AG10803 (cell line): ENCODE measurements at places on chromosomes 3 and 15.

DNA sequence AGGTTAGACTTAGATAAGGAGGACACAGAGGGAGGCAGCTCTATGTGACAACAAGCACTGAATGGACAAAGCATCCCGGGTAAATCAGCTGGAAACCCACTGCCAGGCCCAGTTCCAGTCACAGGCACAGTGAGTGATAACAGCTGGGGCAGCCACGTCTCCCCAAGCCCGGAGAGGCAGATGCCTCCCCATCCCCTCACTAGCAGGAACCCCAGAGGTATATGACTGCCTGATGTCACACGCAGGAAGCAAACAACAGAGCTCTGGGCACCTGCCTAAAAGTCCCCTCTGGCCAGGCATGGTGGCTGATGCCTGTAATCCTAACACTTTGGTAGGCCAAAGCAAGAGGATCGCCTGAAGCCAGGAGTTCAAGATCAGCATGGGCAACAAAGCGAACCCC, 18.2 kb downstream of the C15orf62 start:
- DNase-seq = no peak

DNA sequence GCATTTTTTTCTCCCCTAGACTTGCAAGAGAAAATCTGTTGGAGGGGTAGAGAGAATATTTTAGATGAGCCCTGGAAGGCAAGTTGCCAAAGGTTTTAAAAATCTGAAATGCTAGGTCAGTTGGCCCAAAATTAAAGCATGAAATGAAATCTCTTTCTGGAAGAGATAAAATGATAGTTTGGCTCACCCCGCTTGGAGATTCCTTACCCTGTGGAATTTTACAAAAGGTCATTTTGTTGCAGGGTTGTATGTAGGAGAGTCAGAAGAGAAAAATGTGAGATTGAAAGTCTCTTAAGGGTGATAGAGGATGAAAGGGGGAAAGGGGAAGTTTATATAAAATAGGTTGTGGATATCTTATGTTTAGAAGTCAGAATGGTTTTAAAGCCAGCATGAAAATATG, 277.8 kb downstream of the CD47 start:
- DNase-seq = no peak

GRCh38 chr3:154224366-154224765, 99.9 kb downstream of the DHX36 start:
- DNase-seq = no peak

- no peak for DNase-seq
These were observed 3.2 kb upstream of the NR2E3 start for GRCh38 chr15:71807125-71807629.

GRCh38 chr3:78888635-78889034, 879.2 kb downstream of the ROBO1 start:
- DNase-seq = no peak

- DNase-seq = no peak
These were observed 192.4 kb upstream of the ARPP21 start for GRCh38 chr3:35446896-35447295.

DNA sequence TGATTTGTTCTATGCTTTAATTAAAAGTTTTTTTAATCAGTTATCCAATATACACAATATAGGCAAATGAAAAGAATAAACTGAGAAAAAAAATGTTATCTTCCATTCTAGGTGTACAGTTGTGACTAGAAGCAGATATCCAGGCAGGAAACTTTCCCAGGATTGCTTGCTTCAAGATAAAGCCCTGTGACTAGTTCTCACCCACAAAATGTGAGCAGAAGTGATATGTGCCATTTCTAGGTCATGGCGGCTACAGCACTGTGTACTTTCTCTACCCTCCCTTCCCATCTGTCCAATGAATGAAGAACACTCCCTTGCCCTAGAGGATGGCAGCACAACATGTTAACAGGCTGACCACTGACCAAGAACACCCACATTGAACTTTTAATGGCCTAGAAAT, 110.5 kb upstream of the STT3B start:
- no peak for DNase-seq

GRCh38 chr15:47678040-47678439, 39.3 kb upstream of the SEMA6D start:
- no peak for DNase-seq

GRCh38 chr3:24046214-24046613, 101.1 kb downstream of the NR1D2 start:
- DNase-seq = no peak

DNA sequence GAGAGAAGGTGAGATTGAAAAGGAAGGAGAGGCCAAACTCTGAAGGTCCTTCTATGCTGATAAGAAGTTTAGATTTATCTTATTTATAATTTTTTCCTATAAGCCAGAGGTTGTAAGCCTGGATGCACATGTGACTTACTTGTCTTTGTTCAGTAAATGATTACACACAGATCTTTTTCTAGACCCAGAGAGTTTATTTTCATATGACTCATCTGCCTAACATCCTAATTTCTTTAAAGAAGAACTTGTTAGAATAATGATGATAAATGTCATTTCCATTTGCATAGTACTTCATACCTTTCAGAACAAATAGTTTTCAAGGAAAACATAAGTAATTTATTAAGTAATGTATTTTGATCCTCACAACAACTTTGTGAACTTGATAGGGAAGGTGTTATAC, 434.8 kb upstream of the DPH6 start:
- peak; percentile 21 for DNase-seq

- no peak for DNase-seq
These were observed 271.8 kb downstream of the MECOM start for GRCh38 chr3:169391672-169392071.

- DNase-seq = no peak
These were observed 47.2 kb downstream of the MCF2L2 start for GRCh38 chr3:183381179-183381578.

DNA sequence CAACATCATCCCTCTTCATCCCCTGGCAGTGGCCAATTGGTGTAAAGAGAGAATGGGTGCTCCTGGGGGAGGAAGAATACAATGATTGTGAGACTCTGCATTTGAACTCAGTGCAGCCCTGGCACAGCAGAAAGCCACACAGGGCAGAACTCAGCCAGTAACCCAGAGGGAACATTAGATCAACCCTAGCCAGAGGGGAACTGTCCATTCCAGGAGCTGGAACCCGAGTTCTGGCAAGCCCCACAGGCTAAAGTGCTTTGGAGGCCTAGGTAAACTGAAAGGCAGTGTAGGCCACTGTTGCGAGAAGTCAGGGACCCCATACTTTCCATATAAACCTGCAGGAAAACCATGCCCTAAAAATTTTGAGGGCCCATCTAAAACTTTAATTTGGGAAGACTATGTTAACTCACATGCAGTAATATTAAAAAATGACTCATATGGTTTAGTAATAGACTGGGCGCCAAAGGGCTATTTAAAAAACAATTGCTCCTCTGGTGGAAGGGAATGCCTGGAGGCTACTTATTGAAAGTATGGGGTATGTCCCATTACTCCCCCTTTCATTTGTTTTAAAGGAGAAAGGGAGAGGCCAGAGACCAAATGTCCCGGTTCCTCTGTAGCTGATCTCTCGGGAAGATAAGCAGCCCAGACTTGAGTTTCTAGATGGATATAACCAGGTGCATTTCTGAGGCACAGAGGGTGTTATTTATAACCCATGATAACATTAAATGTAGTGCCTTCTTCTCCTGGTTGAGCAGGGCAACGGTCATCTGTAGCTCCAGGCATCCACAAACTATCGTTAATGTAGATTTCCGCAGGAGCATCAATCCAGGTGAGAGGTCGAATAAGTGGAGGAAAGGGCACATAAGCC, 5.8 kb upstream of the RAD51 start:
- no peak for DNase-seq

DNA sequence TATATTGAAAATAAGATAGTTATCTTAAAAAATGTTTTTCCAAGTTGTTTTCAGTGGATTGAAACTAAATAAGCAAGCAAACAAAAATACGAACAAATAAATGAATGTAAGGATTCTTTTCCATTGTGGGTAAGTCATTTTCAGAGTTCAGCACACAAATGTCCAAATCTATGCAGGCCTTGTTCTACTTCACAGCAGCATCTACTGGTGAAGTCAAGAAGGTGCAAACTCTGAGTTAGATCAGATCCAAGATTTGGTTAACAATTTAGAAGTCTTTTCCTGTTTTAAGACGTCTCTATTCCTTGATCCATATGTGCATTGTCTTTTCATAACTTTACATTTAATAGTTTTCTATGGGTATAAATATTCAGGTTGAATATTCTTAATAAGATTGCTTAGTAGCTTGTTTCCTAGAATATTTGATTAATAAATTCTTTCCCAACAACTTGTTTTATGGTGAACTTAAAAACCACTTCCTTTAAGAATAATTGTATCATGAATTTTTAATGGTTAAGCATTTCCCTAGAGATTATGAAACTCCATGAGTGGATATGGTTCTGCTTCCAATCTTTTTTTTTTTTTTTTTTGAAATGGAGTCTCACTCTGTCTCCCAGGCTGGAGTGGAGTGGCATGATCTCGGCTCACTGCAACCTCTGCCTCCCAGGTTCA, 10.5 kb downstream of the PTX3 start:
- DNase-seq = peak; percentile 74

GRCh38 chr15:54064365-54064764, 86.1 kb downstream of the UNC13C start:
- no peak for DNase-seq

GRCh38 chr3:152335273-152335672, 66.5 kb downstream of the MBNL1 start:
- DNase-seq = no peak

DNA sequence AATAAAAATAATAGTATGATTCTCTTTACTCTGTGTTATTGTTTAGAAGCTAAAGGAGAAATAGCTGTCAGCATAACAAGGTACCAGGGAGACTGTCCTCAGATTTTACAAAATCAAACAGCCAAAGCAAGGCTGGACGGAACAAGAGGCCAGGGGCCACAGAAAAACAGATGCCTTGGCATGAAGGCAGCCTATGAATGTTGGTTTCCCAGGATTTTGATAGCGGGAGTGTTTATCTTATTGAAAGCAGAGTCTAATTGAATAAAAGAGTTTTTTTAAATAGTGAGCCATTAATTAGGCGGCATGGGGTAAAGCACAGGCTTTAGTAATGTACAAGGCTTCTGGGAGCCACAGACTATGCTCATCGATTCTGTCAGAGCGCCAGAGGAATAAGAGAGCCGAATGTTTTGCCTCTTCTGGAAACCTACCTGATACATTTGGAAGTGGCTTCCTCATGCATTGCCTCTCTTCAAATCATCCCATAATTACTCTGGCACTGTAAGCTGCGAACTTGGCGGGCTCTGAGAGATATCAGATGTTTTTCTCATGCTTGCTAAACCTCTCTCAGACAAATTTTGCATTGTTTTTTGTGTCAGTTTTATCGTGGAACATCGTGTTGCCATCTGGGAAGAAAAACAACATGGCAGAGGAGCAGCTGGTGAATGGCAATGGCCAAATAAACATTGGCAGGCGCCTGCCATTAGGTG, 30.4 kb upstream of the TMCO5A start:
- DNase-seq = no peak

GRCh38 chr3:197512691-197513571, 42.8 kb downstream of the BDH1 start:
- no peak for DNase-seq

DNA sequence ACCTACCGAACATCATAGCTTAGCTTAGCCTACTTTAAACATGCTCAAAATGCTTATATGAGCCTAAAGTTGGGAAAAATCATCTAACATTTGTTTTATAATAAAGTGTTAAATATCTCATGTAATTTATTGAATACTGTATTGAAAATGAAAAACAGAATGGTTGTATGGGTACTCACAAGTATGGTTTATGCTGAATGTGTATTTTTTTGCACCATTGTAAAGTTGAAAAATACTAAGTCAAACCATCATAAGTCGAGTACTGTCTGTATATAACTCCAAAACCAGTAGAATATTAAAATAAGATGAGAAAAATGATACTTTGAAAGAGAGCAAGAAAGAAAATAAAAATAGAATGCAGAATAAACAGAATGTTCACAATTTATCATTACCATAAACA, 115.7 kb downstream of the ZNF280D start:
- DNase-seq = no peak

DNA sequence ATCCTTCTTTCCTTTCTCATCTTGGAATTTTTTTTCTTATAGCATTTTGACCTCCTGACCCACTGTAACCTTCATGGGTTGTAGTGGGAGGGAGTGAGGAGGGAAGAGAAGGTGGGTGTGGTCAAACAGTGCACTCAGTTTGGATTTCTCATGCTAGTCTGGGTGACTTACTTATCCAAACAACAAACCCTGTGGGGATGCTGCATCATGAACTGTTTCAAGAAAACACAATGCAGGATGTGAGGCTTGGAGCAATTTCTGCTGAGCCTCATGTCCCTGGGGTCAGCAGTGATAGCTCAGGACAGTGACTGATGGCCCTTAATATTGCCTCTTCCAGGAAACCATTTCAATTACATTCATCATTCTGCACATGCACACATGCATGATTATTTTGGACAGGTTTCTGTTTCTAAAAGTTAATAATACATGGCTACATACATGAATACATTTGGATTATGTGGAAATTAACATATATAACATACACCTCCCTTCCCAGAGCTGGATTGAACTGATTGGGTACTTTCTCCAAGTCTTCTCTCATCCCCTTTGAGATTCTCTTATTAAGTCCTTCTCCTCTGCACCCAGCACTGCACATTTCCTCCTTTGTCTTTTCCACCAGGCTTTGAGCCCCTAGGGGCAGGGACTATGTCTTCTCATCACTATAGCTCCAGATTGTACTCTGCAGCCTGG, 61.2 kb downstream of the ADAMTSL3 start:
- no peak for DNase-seq

DNA sequence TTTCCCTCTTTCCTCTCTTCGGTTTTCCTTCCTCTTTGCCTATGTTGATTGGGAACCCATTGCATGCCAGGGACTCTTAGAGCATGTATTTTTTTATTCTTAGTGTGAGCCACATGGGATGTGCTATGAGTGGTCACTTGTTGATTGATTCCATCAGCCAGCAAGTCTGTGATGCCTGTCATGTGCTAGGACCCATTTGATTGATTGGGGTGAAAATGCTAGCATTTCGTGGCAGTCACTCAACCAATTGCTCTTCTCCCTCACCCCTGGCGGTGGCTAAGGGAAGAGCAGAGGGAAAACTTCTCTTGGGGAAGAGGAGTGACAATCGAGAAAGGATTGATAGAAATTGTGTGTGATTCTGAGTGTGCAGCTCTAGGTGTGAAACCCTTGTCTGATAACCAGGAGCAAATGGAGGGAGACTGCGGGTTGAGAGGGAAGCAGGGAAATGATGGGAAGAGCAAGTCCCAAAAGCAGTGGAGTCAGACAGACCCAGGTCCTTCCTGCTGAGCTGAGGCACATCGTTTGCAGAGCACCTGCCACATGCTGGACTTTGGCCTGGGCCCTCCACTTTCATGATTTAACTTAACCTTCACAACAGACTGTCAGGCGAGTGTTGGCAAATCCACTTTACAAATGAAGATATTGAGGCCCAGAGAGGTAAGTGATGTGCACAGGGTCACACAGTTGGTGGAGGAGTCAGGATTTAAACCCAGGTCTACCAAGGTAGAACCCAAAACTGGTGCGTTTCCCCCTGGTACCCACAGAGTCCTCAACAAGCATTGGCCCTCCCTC, 40.0 kb downstream of the SLC6A11 start:
- DNase-seq = no peak

GRCh38 chr15:40691737-40692136, 3.2 kb upstream of the RAD51 start:
- DNase-seq = peak; percentile 13
